Stimulated activated CD4-positive, alpha-beta T cell treated with anti-CD3 and anti-CD28 coated beads, Interleukin-12 subunit alpha, Interleukin-12 subunit beta, amount 100 ng/mL, for 24 hours (primary cell): ENCODE measurements at places on chromosomes 16 and 17.

GRCh38 chr17:31486351-31487062, 95.0 kb downstream of the RAB11FIP4 start:
- DNase-seq = no peak

DNA sequence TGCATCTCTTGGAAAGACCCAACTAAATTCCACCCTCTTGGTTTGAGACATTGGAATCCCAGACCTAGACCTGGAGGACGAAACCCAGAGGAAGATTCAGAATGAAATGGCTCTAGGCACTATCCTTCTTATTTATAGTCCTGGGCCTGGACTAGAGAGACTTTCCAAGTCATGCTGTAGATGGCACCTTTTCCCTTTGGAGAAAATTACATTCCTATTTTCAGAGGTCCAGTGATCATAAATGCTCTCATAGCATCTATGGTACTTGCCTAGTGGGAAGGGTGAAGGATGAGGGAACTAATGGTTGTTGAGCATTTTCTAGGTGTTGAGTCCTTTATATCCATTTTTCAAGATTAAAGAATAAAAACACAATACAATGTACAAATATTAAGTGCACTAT, 37.1 kb downstream of the SPACA3 start:
- DNase-seq = no peak

GRCh38 chr17:77200711-77201110, 59.9 kb downstream of the SEC14L1 start:
- no peak for DNase-seq

- no peak for DNase-seq
Measured at GRCh38 chr17:82049106-82049505, 2.5 kb downstream of the RFNG start.

- DNase-seq = no peak
Measured at GRCh38 chr17:40564883-40565768, at the start of gene CCR7. CCR7 (minus strand) TSS chr17:40565472; CDS start chr17:40565409, 63 bp downstream.

DNA sequence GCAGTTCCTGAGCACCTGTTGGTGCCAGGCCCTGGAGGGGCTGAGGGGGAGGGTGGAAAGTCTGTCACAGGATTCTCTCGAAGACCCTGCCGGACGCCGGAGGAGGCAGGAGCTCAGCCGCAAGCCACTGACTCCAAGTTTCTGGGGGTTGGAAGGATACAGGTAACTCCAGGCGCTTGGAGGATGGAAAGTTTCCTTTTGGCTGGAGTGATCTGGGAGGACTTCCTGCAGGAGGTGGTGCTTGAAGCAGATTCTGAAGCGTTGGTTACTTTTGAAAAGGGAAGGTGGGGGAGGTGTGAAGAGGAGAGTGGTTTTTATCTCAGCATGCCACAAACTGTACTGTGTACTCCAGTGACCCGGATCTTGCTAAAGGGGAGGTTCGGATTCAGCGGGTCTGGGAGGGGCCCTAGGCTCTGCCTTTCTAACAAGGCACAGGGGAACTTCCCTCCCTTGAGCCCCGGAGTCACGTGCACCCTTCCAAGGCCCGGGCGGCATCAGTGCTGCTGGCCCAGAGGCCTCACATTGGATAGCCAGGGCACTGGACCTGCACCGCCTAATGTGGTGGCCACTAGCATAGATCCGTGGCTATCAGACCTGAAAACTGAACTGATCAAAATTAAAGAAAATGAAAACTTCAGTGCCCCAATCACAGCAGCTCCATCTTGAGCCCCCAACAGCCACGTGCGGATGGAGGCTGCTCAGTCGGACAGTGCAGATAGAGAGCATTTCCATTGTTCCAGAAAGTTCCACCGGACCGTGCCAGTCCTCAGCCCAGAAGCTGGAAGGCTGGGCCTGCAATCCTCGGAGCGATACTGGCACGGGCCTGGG, 42.2 kb upstream of the GSE1 start:
- DNase-seq = no peak

DNA sequence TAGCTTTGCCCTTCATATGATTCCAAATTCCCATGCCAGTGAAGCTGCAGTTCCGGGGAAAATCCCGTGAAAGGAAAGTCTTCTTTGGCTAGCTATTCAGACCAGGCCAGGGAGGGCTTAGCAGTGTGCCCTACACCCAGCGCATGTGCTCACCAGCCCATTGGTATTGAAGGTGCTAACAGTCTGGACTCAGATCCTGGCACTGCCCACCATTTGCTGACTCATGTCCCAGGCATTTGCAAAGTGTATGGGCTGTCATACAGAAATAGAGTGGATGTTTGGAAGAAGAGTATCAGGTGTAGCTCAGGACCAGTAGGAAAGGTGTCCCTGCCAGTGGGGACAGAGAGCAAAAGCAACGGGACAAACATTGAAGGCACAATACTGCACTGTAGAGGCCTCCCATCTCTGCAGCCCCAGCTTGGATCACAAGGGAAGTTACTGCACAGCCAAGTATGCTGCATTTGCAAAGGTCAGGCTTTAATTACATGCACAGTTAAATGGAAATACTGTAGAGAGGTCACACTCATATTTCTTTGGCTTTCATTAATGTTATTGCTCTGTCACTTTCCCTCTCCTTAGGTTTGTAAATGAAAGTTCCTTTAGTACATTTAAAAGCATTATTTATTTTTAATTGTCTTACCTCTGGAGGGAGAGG, 220.0 kb downstream of the IRX3 start:
- DNase-seq = no peak

- no peak for DNase-seq
Measured at GRCh38 chr17:14050616-14051015, 18.7 kb upstream of the COX10 start.

DNA sequence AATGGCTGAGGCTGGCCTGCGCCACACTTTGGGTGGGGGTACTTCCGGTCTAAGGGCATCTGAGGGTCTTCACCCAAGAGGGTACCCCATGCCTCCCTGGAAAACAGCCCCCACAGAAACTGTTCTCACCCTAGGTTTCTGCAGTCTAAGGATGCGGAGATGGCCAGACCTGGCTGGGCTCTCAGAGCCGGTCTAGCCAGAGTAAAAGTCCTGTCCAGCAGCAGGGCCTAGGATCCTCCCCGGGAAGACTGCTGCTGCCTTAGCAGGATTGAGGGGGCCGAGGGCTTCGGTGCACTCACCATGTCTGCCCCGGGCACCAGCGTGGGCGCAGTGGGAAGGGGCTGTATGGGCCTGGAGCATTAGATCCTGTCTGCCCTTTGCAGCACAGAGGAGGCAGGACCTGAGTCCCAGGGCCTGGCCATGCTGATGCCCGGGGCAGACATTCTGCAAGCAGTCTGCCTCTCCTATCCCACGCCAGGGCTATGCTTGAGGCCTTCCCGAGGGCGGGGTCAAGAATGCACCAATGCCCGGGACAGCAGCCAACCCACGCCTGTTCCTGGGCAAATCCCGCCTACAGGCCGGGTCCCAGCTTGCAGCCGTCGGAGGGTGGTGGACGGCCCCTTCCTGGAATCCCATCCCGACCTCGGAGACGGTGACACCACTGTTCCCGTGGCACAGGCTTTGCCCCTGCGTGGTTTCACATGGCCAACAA, 54.7 kb downstream of the CBFA2T3 start:
- no peak for DNase-seq

DNA sequence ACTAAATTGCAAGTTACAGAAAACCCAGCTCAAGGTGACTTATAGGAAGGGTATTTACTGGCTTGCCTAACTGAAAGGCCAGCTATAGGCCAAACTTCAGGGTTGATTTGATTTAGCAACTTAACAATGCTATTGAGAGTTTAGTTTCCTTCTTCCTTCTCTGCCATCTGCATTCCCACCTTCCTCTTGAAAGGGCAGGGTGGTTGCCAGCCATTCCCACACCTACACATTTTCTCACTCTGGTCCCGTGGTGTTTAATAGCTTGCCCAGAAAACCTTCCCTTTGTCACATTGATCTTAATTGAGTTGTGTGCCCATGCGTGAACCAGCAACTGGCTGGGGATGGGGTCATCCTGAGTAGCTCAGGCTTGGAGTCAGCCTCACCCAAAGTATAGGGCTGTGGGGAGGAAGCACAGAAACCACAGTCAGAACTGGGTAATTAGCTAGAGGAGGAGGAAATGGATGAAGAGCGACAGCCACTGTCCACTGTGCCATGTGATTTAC, 194.7 kb downstream of the SPECC1 start:
- no peak for DNase-seq

- no peak for DNase-seq
Measured at GRCh38 chr16:86365513-86366273, 144.6 kb upstream of the FOXF1 start.

DNA sequence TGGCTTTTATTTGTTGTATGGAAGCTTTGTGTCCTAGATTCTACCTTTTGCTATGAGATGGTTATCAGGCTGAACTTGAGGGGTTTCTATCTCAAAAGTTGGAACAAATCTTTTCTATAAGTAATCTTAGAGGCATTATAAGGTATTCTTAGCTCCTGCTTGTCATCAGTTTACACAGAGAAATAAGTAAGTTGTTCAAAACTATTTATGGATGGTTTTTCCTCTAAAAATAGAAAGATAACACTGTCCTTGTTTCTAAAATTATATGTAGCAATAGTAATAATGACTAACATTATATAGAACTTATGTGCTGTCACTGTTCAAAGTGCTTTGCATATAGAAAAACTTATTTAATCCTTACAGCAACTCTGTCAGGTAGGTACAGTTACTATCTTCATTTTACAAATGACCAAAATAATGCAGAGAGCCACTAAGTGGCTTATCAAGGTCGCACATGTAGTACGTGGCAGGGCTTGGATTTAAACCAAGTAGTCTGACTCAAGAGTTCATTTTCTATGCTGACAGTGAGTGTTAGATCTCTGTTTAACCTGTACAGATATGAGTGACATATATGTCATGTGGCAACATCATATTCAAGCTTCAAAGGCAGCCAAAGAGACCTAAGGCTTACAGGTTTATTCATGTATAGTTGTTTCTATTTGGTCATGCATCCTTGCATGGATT, 59.0 kb downstream of the PHKB start:
- no peak for DNase-seq

DNA sequence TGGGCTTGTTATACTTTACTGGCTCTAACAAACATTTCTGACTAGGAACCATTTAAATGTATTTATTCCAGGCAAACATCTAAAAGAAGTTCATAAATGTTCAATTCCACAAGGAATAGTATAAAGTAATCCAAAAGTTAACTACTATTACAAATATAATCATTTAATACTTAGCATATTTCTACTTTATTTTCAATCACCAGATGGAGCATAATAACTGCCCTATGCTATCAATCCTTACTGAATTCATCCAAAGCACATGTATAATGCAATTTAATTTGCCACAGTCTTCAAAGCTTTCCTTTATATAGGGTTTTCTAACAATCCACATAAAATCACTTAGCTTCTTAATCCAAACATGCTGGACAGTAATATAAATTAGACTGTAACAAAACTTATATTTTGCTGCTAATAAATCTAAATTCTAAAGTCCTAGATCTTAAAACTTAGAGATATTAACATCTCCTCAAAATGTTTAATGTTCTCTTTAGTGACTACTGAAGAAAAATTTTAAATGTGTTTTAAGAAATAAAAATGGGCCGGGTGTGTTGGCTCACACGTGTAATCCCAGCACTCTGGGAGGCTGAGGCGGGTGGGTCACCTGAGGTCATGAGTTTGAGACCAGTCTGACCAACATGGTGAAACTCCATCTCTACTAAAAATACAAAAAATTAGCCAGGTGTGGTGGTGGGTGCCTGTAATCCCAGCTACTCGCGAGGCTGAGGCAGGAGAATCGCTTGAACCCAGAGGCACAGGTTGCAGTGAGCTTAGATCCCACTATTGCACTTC, 5.9 kb downstream of the MEIOB start:
- DNase-seq = no peak

- no peak for DNase-seq
Measured at GRCh38 chr16:68247932-68248331, 2.8 kb downstream of the PLA2G15 start.
